ENCODE measurements at places on chromosomes 1 and 21.

DNA sequence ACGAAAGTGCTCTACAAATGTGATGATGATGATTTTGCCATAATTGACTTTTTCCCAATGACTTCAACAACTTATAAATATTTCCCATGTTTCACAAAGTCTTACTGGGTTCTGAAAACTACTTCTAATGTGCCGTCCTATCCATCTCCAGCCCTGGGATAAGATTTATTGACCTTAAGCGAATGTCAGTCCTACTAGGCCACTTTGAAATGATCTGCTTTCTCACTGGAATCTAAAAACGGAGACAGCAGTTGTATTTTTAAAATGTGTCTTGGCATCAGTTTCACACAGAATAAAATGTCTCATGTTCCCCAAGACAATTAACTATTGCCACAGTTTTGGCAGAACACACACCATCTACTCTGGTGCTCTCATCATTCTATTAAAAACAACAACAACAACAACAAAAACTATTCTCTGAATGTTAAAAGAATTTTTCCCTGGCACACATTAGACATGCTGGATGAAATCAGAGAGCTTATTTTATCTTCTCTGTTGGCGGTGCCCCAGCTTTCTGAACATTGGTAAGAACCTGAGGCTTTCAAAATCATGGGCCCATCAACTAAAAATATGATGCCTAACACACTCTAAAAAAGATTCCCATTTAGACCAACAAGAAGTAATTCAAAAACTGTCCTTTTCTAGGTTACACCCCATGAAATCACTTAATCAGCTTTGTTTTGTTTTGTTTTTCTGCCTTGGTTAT is 23.1 kb upstream of the DNASE2B start:
- no peak for DNase-seq

GRCh38 chr1:200526709-200527612 is 93.6 kb downstream of the KIF14 start:
- peak; percentile 36 for DNase-seq

DNA sequence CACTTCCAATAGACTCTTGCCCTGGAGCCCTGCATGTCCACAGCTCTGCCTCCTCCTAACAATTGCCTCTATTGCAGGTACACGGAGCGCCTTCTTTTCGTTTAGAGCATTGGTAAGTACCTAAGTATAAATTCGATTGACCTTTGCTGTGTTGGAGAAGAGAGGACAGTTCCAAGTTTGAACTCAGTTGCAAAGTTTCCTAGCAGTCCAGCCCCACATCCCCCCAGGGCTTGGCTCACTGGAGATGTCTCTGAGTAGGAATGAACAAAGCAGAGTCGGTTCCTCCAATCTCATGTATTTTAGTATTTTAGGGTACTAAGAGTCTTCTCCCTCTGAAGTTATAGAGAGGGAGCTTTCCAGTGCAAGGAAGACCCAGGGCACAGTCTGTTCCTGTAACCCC is 238.9 kb upstream of the AJAP1 start:
- DNase-seq: no peak

- no peak for DNase-seq
These were observed 165.2 kb upstream of the SAMSN1 start for GRCh38 chr21:14711287-14711686.

DNA sequence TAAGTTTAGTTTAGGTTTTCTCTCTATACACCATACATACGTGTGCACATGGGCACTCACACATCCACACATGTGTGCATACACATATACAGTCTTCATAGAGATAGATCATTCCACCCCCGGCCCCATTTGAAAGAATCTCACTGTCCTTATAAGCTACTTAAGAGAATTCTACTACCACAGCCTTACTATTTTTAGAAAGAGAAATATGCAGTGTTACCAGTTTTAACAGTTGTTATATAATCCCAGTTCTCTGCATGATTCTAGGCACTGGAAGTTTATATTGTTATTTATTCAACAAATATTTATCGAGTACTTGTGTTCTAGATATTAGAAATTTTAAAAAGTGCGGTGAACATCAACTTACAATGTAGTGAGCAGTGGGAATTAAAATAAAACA is 41.5 kb downstream of the KCTD3 start:
- no peak for DNase-seq

DNA sequence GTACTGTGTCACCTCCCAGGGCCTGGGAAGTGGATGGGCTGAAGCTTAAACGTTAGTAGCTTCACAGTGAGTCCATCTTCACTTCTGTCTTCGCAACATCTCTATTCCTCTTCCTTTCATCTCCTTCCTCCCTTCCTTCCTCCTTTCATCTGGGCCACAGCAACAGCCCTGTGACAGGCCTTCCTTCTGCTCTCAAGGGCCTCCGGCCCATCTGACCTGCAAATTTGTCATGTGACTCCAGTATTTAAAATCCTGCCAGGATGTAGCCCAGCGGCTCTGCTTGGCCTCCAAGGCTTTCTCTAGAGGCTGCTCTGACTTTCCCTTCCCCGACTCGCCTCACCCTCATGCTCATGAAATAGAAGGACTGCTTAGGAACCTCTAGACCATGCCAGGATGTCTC is 10.9 kb upstream of the BATF3 start:
- DNase-seq: no peak

- no peak for DNase-seq
These were observed 92.0 kb upstream of the SIM2 start for GRCh38 chr21:36606983-36607325.

DNA sequence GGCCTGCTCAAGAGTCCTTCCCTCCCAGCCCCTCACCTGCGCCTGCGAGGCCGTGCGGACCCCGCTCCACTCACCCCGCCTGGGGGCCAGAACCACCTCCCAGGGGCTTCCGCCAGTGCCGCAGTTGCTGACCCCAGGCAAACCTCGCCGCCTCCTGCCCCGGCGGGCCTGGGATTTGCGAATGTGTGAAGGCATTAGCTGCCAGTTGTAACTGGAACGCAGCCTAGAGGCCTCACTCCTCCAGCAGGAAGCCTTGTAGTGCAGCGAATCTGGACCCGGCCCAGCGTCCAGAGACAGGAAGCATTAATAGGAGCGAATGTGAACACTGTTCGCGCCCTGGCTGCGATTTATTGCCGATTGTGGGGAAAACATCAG is 140.9 kb upstream of the ARHGEF16 start:
- DNase-seq: peak; percentile 65

GRCh38 chr1:66434096-66434495 is 99.9 kb upstream of the SGIP1 start:
- peak; percentile 48 for DNase-seq

GRCh38 chr1:98018074-98018473 is 97.2 kb upstream of the DPYD start:
- no peak for DNase-seq

All from kidney tubule cell (primary cell).